ENCODE measurements at places on chromosomes 2 and 18. TPM values are rescaled to one million over a fixed set of nuclear protein-coding genes. Genes with fewer than 3 reads are reported as not detected.

DNA sequence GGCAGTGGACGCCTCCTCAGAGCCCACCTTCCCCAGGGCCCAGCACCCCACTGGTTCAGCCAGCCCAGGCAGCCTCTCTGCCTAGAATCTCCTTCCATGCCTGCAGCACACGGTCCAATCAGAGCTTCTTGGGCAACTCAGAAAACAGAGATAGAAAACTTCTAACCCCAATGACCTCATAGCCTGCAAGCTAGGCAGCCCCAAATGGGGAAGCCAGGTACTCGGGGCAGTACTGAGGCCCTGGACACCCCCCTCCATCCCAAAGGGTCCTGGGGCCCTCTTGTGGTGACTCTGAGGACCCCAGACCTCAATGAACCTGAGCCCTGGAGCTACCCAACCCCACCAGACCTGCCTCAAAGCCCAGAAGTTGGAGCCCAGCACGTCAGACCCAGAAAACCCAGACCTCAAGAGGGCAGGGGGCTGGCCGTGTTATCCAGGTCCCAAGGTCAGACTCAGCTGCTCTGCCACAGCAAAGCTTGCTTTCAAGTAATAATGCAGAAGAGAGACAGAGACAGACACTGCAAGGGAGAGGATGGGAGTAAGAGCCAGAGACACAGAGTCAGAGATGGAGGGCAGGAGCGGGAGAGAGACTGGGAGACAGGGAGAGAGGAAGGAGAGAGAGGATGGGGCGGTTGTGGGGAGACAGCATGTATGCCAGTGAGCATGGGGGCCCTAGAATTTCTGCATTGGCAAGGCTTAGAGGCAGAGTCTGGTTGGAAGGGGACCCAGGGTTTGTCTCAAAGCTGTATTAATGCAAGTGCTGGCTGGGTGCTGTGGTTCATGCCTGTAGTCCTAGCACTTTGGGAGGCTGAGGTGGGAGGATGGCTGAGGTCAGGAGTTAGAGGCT, 28.2 kb downstream of the SERTAD2 start:
- H3K27ac ChIP-seq, result no peak overlapping the region
- no peaks in the 10 kb centered on the region for H3K36me3 ChIP-seq

- H3K36me3 ChIP-seq, result no peaks in the 10 kb centered on the region
- H3K4me1 ChIP-seq, result peaks cover 7% of the 10 kb centered on the region
- H3K4me3 ChIP-seq, result no peak overlapping the region
- H3K27ac ChIP-seq, result no peak overlapping the region
Measured at GRCh38 chr2:195406886-195407603, 250.0 kb upstream of the SLC39A10 start.

The SPC25 gene
- 28.5 TPM for total RNA-seq

The EDAR gene
- not detected for total RNA-seq

All from H9 (cell line).